ENCODE measurements at places on chromosomes 5 and 9.
A peak's percentile ranks its signal among the peaks of the same experiment; 100 is the strongest.

DNA sequence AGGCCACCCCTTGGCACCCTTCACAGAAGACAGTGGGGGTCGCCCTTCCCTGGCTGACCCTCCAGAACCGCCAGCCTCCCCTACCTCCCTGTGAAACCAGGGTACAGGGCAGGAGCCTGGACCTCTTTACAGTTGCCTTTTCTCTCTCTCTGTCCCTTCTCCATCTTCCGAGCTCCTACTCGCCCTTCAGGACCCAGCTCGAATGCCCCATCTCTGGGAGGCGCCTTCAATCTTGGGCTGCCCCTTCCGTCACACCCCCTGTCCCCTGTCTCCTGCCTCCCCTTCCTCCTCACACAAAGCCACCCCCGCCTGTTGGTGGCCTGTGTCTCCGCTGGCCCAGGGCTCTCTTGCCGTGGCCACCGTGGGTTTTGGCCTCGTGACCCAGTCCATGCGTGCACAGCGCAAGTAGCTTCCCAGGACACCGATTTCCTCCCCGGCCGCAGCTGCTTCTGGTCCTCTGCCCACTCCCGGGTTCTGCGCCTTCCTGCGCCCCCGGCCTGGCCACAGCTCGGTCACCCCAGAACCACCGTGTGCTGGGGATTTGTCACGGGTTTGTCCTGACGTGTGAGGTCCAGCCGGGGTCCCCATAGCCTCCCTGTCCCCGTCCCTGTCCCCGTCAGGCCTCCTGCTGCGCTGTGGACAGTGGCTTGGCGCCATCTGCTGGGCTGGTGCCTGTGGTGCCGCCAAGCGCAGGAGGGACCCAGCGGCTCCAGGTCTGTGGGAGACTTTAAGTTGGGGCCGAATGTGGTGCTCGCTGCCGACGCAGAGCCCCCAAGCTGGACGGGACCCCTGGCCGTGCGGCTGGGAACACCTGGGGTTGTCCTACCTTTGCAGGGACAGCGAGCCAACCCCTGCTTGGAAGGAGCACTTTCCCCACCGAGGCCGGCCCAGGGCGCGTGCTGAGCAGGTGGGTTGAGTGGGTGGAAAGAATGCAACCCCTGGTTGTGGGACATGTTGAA lies 4.0 kb upstream of the TMEM250 start:
- peak; percentile 39 for DNase-seq

DNA sequence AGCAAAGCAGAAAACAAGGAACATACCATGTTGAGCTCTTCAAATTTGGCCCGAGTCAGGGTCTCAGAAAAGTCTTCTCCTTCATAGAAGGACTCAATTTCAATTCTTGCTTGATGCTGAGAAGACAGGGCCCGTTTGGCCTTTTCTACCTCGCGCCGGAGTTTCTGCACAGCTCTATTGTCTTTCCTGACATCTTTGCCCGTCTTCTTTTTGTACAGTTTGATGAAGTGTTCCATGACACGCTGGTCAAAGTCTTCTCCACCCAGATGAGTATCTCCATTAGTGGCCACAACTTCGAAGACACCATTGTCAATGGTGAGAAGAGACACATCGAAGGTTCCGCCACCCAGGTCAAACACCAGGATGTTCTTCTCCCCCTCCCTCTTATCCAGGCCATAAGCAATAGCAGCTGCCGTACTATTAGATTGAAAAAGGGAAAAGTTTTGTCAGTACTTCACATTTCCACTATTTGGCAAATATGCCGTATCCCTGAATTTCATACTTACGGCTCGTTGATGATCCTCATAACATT lies 2.2 kb downstream of the HSPA5 start:
- no peak for DNase-seq

- DNase-seq = no peak
Measured at GRCh38 chr9:83625178-83625577, 2.2 kb downstream of the IDNK start.

- peak; percentile 92 for DNase-seq
Measured at GRCh38 chr5:79514391-79515105, 614 bp upstream of the HOMER1 start.

DNA sequence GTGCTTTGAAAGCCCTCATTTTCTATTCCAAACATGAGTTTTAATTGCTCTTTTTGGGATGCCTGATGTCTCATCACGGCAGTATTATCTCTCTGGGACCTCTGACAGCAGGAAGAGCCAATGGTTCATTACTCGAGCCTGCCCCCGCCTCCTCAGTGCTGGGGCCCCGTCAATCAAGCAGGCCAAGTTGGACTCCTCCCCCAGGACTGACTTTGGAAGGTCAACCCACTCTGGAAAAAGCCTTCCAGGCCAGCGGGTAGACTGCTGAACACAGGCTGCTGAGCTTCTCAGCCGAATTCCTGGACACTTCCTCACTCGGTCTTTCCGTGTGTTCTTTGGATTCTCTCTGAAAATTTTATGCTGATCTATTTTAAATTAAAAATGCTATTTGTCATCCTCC lies 9.5 kb upstream of the BARHL1 start:
- peak; percentile 10 for DNase-seq

DNA sequence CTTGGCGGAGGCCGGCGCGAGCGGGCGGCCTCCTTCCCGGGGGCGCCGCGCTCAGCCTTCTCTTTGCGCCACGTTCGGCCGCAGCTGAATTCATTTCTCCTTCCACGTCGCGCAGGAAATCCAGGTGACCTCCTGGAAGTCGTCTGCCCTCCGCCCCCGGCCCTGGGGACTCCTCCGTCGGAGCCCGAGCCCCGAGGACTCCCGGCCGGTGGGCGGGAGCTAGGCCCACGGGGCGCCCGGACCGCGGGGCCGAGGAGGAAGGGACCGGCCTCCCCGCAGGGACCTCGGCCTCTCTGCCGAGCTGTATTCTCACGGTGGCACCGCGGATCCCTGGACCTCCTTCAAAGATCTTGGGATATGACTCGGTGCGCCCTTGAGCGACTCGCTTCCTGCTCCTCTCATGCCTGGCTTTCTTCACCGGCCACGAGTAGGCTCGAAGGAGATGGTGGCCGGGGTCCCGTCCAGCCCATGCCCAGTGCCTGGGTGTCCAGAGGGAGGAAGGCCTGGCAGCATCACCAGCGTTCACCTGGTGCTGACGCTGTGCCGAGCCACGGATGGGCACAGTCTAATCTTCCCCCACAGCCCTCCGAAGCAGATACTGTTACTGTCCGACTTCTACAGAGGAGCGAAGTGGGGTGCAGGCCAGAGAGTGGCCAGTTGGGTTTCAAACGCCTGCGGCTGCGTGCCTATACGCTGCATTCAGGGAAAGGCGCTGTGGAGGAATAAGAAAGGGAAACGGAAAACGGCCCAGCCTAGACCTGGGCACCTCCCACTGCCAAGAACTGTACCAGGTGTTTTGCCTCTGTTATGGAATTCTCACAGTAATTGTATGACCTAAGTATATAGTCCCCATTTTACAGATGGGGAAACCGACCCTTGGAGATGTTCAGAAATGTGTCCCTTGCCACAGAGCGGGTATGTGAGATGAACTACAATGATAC lies 47.3 kb downstream of the PAX5 start:
- no peak for DNase-seq

GRCh38 chr9:81848472-81848871 lies 79.8 kb upstream of the SPATA31D4 start:
- peak; percentile 50 for DNase-seq

- no peak for DNase-seq
Measured at GRCh38 chr9:2338777-2339365, 282.7 kb upstream of the VLDLR start.

- peak; percentile 60 for DNase-seq
Measured at GRCh38 chr9:86721226-86721781, 226.0 kb downstream of the GAS1 start.

DNA sequence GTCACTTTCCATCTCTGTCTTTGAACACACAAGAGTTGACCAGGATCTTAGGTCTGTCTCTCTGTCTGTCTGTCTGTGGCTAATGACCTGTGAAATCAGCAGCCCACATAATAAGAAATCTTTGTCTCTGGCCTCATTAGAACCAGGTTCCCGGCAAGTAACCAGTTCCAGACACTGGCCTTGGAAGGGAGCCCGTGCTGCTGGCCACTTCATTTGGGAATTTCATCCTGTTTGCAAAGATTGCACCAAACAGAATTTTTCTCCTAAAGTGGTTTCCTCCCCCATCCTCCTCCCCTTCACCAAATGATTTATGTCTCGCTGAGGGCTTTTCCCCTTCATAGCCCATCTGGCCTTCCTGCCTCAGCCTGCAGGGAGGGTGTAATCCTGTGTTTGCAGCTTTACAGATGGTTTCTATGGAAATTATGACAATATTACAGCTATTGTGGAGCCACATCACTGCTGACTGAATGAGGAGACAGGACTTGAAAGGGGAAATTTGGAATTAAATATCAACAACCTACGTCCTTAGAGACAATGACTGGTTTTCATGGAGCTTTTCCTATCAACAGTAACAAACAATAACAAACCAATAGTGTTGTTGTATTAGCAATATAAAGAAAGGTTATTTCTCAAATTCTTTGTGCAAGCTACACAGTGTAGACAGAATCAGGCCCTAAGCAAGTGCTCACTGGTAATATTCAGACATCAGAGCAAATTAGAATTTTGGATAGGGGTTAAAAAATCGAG lies 25.7 kb downstream of the DPYSL3 start:
- DNase-seq = peak; percentile 99

GRCh38 chr9:136990242-136990911 lies 1.8 kb upstream of the PAXX start:
- DNase-seq = no peak

DNA sequence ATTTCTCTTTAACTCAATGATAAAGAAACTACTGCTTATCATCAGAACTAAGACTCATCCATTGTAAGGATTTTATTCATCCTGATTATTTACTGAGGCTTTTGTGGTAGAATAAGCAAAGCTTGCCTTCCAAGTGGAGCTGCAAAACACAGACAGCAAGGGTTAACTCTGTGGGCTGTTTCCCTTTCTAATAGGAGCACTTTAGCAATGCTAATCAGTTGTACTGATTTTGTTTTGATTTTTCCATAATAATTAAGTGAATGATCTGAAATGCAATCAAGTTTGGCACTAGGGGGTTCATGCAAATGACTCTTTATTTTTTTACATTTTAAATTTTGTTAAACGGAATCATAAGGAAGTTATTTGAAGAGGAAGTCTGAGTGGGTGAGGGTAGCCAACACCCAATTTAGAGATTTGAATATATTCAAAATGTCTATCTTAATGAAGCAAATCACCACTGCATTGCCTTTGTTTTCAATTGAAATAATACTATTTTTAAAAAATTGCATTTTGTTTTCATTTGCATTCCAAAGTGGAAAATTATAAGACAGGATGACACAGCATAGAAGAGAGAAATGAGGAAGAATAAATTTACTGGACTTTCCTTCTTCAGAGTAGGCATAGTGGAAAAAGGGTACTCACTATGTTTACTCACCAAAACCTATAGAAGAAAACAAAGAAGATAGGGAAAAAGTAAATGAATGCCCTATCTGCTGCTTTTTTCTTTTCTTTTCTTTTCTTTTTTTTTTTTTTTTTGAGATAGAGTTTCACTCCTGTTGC lies 36.6 kb downstream of the MEGF10 start:
- no peak for DNase-seq

- no peak for DNase-seq
Measured at GRCh38 chr9:107210775-107211174, 72.3 kb upstream of the RAD23B start.

- no peak for DNase-seq
Measured at GRCh38 chr5:55021410-55021809, 2.6 kb upstream of the GZMK start.

Measured in fibroblast of skin of right biceps (primary cell).